ENCODE measurements at places on chromosomes 13 and 19. TPM values are rescaled to one million over a fixed set of nuclear protein-coding genes. Genes with fewer than 3 reads are reported as not detected.

Gene DPF1
- total RNA-seq = 3.0 TPM

- DNase-seq = no peak
These were observed 50.4 kb downstream of the SACS start for GRCh38 chr13:23383151-23383550.

DNA sequence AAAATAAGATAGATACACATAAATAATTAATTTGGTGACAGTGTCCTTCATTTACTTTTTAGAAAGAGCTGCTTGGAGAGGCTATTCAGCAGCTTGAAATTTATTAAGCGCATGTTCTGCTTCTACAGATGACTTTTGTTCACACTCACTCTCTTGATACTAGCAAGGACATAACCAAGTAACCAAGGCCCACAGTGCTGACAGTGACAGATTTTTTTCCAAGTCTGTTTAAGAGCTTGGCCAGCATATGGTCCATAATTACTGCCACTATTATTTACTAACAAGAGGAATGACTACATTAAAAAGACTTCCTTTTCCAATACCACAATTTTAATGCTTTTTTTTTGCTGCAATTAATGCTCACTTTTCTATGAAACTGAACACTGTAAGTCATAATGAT, 673.7 kb upstream of the MIR17HG start:
- DNase-seq = no peak

DNA sequence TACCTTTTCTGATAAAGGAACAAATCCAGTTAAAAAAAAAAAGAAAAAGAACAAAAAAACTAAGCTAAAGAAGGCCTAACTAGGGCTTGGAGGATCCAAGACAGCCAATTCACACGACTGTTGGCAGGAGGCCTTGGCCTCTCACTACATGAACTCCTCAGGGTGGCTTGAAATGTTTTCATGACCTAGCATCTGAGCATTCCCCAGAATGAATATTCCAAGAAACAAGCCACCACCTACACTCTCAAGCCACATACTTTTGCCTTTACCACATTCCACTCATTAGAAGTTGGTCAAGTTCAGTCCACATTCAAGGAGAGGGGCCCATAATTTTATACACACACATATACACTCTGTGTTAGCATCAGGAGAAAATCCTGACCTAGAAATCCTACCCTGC, 97.6 kb upstream of the SIAH3 start:
- no peak for DNase-seq

DNA sequence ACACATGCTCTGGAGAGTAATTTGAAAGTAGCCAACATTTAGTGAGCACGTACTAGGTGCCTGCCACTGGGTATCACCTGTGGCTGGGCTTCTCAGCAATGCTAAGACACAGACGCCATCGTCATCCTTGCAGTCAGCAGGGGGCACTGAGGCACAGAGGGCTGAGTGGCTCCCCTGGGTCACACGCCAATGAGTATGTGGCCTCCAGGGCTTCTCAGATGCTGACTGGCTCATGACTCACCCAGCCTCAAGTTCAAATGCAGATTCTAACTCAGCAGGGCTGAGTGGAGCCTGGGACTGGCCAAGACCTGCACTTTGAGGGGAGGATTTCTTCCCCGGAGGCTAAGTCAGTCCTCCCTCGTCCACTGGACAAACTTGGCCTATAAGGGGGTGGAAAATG, 115.1 kb upstream of the CACNA1A start:
- DNase-seq = peak; percentile 98

Data from mammary epithelial cell (primary cell).